PC-3 (cell line): ENCODE measurements at places on chromosomes 4 and X. TPM values are rescaled to one million over a fixed set of nuclear protein-coding genes. Genes with fewer than 3 reads are reported as not detected.

Gene WAS
- 0.66 TPM in 1 of 2 replicates, not detected in the other for total RNA-seq

Gene PLK4
- 42.5 and 54.5 TPM in 2 replicates for total RNA-seq

Gene SCOC
- total RNA-seq: 22.5 and 28.2 TPM in 2 replicates

Gene TRAPPC2
- total RNA-seq: 7.9 and 8.6 TPM in 2 replicates

Gene BDH2
- 10.5 and 16.0 TPM in 2 replicates for total RNA-seq

Gene YIPF7
- total RNA-seq: not detected in 2 replicates

Gene ADH7
- not detected in 2 replicates for total RNA-seq

Gene SPON2
- 0.80 and 1.0 TPM in 2 replicates for total RNA-seq

Gene ETNPPL
- not detected in 2 replicates for total RNA-seq

Gene CYBB
- total RNA-seq: 0.40 and 0.46 TPM in 2 replicates

Gene REPS2
- 2.6 and 6.3 TPM in 2 replicates for total RNA-seq

Gene KIF4A
- total RNA-seq: 35.8 and 43.5 TPM in 2 replicates

Gene HSFX4
- not detected in 2 replicates for total RNA-seq

Gene TBX22
- total RNA-seq: not detected in 2 replicates

Gene GRIA2
- total RNA-seq: not detected in 2 replicates

Gene TRO
- total RNA-seq: not detected in 2 replicates

Gene MTMR8
- total RNA-seq: 0.46 and 0.87 TPM in 2 replicates

Gene RPS6KA6
- 3.6 and 4.7 TPM in 2 replicates for total RNA-seq

Gene GUCY2F
- not detected in 2 replicates for total RNA-seq

Gene NSUN7
- total RNA-seq: 4.2 and 6.7 TPM in 2 replicates

Gene DUSP21
- not detected in 2 replicates for total RNA-seq

Gene SHOX
- not detected in 2 replicates for total RNA-seq

Gene PPP1R2C
- total RNA-seq: not detected in 2 replicates

Gene WWC2
- 15.8 and 40.2 TPM in 2 replicates for total RNA-seq

Gene KIAA0232
- 5.5 and 5.6 TPM in 2 replicates for total RNA-seq

Gene ATXN3L
- not detected in 2 replicates for total RNA-seq

Gene GAGE1
- total RNA-seq: not detected in 2 replicates

Gene VCX
- total RNA-seq: 0.26 TPM in 1 of 2 replicates, not detected in the other

Gene TLL1
- total RNA-seq: 4.8 and 5.0 TPM in 2 replicates

Gene ACE2
- 0.81 and 1.2 TPM in 2 replicates for total RNA-seq

Gene SSX4
- not detected in 2 replicates for total RNA-seq

Gene AREG
- 203 and 222 TPM in 2 replicates for total RNA-seq

Gene AFF1
- 8.1 and 9.4 TPM in 2 replicates for total RNA-seq

Gene ANOS1
- total RNA-seq: 1.8 and 3.5 TPM in 2 replicates

Gene TRIML1
- not detected in 2 replicates for total RNA-seq

Gene SH3TC1
- 22.6 and 23.1 TPM in 2 replicates for total RNA-seq

Gene UVSSA
- total RNA-seq: 6.2 and 11.2 TPM in 2 replicates

Gene FGFBP1
- 80.5 and 133 TPM in 2 replicates for total RNA-seq

Gene THAP9
- 3.2 and 3.3 TPM in 2 replicates for total RNA-seq

Gene GAB3
- 3.1 TPM in 1 of 2 replicates, not detected in the other for total RNA-seq

Gene C4orf51
- total RNA-seq: not detected in 2 replicates

Gene MAD2L1
- total RNA-seq: 53.9 and 76.6 TPM in 2 replicates

Gene LANCL3
- total RNA-seq: 0.26 and 0.52 TPM in 2 replicates

Gene GATA1
- total RNA-seq: not detected in 2 replicates

Gene P2RY4
- total RNA-seq: 0.62 TPM in 1 of 2 replicates, not detected in the other

Gene PLA2G12A
- 51.6 and 53.3 TPM in 2 replicates for total RNA-seq

Gene GNRHR
- total RNA-seq: not detected in 2 replicates

Gene GPR50
- not detected in 2 replicates for total RNA-seq

Gene ANKRD50
- 26.3 and 29.3 TPM in 2 replicates for total RNA-seq

Gene C4orf17
- total RNA-seq: not detected in 2 replicates

Gene SUPT20HL1
- not detected in 2 replicates for total RNA-seq

Gene XPNPEP2
- total RNA-seq: not detected in 2 replicates

Gene FOXP3
- not detected in 2 replicates for total RNA-seq

Gene PNMA6A
- not detected in 2 replicates for total RNA-seq

Gene MGARP
- total RNA-seq: 0.33 TPM in 1 of 2 replicates, not detected in the other

Gene BMP3
- total RNA-seq: 1.5 and 1.8 TPM in 2 replicates
